ENCODE measurements at places on chromosomes 4 and X.

- DNase-seq, result no peak
These were observed 12.6 kb upstream of the UGT2B15 start for GRCh38 chr4:68683034-68683433.

DNA sequence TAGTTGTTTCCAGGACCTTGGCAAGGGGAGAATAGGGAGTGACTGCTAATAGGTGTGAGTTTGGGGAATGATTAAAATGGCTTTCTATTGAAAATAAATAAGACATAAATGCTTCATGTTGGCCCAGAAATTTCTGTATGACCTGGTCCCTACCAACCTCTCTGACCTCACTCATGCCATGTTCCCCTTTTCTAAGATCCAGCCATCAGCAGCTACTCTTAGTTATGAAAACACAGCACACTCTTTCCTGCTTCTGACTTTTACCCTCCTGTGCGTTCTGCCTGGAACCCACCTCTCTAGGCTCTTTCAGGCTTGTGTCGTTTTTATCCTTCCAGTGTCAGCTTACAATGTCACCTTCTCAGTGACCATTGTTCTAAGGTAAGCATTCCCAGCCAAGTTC is 14.8 kb upstream of the CXCL5 start:
- DNase-seq, result no peak

DNA sequence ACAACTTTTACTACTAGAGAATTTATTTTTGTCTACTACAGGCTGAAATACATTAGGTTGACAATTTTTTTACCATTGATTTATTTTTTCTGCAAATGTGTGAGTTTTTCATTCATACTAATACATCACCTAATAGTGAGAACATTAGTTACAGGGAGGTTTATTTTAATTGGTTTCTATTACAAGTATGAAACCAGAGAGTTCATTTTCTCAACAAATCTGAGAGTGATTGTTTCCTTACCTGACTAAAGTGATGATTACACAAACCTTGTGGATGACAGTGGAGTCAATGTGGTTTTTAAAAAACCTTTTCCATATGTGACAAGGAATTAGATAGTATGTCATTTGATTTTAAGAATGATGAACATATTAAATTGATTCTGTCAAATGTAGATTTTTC is 227.4 kb downstream of the PALLD start:
- DNase-seq, result no peak

- DNase-seq, result no peak
These were observed 40.5 kb upstream of the C4orf50 start for GRCh38 chr4:6058531-6059374.

GRCh38 chrX:42107495-42108488 is 184.4 kb upstream of the CASK start:
- DNase-seq, result no peak

DNA sequence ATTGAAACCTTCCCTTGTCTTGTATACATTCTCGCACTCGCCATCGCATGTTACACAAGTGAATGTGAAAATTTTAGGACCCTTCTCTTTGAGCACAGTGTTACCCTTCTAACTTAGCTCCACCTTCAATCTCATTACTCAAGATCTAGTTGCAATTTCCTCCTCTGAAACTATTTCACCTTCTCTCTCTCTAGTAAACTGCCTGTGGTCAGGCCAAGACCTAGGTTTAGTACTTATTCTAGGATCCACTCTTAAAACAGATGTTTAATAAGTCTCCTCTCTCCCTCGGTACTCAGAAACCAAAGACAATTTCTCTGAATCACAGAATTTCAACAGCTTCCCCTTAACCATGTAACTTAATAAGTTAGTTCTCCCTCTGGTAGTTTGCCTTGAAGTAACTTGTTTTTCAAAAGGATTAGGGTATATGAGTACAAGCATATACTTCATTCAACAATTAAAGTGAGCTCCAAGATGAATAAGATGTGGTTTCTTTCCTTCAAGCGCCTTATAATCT is 156.0 kb downstream of the SH3KBP1 start:
- no peak for DNase-seq

GRCh38 chr4:123257591-123257990 is 139.0 kb upstream of the SPRY1 start:
- no peak for DNase-seq

- DNase-seq, result no peak
These were observed 247.4 kb downstream of the ADGRA3 start for GRCh38 chr4:22268350-22269025.

GRCh38 chr4:151417164-151417571 is 8.2 kb downstream of the FHIP1A start:
- DNase-seq, result no peak

GRCh38 chr4:54228961-54229501 is at the start of gene PDGFRA:
TSS of gene PDGFRA (plus strand) at chr4:54229293. CDS start at chr4:54258769, 29,476 bp downstream.
- no peak for DNase-seq

DNA sequence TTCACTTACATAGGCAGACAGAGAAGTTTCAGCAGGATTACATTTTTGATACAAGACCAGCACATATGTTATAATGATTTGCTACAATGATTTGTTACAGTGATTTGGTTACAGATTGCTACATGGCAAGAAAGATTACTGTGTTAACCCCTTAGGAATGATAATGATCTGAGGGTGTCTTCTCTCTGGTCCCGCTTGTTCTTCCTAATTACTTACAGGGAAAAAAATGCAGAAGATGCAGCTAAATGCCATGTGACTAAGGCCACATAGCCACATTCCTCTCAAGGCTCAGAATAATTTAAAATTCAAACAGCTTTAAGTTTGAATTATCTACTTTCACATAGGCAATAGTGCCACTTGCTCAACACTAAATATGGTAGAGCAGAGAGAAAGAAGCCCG is 9.7 kb upstream of the LAP3 start:
- no peak for DNase-seq

GRCh38 chr4:121714548-121714947 is 17.8 kb upstream of the ANXA5 start:
- no peak for DNase-seq

DNA sequence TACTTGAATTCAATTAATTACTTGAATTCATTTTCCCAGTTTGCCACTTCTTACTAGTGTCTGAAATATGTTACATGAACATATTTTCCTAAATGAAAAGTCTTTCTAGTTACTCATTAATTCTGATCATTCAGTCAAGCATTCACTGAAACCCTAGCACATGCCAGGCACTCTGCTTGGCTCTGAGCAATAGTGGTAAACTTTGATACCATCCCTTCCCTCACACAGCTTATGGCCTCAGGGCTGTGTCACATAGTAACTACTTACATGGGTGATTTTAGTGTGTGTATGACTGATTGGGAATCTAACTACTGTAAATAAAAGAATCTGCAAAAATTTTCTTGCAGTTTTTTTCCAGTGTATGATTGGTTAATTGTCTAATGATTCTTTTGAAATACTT is 32.7 kb downstream of the METAP1 start:
- DNase-seq, result no peak

DNA sequence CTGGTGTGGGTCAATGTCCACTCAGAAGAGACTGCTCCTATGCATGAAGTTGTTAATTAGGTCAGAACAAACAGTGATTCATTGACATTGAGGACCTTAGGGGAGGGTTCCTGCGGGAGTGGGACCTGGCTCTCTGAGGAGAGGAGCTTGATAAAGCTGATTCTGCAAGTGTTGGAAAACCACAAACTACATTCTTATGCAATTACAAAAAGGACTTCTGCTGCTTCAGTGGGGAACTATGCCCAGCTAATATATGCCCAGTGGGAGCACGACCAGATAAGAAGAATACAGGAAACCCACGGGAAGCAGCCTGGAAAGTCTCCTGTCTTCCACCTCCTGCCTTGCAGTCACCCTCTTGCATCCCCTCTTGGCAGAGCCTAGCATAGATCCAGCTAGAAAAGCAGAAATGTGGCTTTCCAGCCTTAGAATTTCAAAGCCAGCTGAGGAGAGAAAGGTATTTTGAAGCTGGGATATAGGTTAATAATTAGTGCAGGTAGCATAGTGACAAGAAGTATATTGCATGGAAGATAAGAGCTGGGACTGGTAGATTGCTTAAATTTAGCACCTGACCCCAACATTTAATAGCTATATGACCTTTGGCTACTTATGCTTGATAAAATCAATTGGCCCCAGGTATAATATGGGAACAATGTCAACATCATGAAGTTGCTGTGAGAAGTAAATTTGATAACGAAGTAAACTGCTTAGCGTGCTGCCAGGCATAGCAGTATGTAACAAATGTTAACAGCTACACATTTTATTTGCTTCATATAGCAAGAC is 34.9 kb upstream of the UGT8 start:
- DNase-seq, result no peak

DNA sequence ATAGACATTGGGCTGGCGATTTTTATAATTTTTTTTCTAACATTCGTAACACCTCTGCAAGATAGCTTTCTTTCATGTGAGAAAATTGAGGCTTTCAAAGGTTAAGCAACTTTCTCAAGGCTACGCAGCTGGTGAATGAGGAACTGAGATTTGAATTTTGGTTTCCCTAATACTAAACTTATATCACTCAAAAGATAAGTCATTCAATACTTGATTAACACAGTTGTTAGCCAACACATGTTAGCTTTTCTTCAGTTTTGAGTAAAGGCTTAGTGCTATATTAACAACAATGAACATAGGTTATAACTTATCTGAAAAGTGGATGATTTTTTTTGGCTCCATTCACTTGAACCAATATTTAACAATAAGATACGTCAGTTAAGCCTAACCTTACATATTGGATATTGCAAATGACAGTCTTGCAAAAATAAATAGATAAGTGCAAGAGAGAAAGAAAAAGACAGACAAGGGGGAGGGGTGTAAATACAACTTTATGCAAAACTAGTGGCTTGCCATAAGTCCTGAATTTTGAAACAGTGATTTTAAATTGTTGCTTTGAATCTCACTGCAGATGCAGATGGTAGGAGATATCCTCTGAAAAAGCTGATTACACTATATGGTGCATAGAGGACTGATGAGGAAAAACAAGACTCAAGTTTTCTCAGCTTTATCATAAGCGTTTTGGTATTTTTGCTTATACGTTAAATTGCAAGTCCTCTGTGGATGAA is 11.1 kb upstream of the GPM6A start:
- no peak for DNase-seq

GRCh38 chrX:105865709-105866108 is 43.4 kb downstream of the NRK start:
- DNase-seq, result no peak

DNA sequence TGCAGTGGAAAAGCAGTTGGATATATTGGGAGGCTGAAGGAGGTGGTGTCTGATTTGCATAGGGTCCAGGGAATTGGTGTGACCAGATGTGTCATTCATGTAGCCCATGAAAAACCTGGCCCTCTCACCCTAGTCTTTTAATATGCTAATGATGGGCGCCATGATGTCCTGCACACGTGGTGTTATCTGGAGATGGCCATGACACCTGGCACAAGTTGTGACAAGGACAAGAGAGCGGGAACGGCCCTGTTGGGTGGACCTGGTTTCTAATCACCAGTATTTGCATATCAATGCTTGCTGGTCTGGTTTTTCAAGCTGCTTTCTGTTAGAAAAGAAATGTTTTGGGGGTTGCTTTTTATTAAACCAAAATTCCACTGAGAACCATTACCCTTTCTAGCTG is 87.4 kb downstream of the ZXDA start:
- no peak for DNase-seq

- DNase-seq, result no peak
These were observed 240.5 kb upstream of the POF1B start for GRCh38 chrX:85619962-85620361.

DNA sequence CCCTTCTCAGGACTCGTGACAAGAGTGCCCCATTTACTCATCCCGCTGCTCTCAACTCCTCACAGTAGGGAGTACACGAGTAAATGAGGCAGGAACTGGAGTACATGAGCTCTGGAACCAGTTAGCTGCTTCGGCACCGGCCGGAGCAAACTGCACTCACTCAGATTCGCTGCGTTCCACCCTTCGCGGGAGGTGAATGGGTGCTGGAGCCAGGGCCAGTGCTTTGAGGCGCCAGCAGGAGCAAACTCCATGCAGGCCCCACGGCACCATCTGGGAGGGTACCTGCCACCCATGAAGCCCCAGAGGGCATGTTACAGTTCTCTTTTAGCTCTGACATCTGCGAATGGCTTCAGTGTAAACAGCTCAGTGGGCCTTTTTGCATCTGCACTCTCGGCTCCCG is 315.5 kb upstream of the GK2 start:
- no peak for DNase-seq

DNA sequence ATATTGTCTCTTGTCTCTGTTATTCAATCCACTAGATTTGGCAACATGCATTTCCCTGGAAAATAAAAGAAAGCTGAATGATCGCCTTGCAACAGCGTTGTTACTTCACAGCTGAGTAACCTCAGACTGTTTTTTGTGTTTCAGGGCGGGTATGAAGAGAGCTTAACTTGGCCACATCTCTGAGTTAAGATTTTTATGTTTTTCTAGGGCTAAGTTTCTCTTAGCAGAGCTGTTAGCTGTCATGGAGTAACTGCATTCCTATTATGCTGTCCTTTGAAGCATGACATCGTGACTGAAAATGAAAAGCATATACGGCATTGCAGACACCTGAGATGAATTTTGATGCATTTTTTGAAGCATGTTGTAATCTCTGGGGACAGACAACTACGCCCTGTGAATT is 1798.9 kb downstream of the PCDH7 start:
- no peak for DNase-seq

- no peak for DNase-seq
These were observed 227.1 kb upstream of the LCORL start for GRCh38 chr4:18248611-18249010.

GRCh38 chrX:9786798-9787635 is 788 bp downstream of the SHROOM2 start:
- DNase-seq, result no peak

DNA sequence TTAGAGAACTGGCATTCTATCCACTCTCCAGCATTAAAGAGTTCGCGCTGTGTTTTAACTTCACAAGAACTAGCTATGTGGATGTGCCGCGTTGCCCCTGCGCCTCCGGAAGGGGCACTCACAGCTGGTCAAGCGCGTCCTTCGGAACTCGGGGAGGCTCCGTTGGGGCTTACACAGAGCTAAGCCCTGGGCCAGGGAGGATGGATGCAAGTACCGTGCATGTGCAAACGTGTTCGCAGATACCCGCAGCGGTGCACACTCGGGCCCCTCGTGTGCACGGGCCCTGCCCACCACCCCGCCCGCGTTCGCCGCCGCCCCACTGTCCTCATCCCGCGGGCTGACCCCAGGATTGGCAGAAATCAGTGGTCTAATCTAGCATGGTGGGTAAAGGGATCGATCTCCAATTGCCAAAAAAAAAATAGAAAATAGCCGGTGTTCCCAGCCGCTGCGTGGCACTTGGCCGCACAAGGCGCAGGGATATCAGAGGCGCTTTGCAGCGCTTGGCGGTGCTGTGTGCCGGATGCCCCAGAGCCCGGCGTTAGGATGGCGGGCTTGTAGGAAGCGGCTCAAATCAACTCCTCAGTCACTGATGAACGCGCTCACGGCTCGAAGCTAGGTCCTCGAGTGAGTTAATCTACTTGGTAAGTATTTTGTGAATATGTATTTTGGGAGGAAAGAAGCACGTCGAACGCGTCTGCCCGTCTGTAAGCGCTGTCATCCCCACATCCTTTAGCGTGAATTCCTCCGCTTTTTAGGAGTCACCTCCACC is 989 bp upstream of the PCDH10 start:
- DNase-seq, result no peak

Data from activated naive CD8-positive, alpha-beta T cell treated with anti-CD3 and anti-CD28 coated beads, Interleukin-2, amount 50 U/mL, for 16 hours (primary cell).